ENCODE measurements at places on chromosomes 2 and 18.

DNA sequence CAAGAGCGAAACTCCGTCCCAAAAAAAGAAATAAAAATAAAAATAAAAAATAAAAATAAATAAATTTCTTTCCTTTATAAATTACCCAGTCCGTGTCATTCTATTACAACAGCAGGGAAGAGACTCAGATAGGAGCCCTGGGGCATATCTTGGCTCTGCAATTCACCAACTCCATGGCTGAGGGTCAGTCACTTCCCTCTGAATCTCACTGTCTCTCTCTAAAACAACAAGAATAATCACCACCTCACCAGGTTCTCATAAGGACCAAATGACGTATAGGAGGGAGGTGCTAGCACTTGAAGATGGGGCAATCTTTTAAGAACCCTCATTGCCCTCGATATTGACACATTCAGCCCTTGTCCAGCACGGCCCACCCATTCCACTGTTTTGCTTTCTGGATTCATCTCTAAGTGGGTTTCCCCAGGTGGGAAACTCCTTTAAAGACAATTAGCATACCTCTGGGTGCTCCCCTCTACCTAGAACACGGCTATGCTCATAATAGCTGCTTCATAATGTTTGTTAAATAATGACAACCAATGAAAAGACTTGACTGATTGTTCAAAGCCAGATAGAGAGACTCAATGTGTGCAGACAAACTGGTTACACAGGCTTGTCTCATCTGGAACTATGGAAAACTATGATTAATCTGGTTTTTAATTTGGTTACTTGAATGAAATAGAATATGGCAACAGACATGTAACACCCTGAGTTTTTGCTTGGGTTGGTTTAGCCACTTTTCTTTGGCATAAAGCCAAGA, 15.1 kb downstream of the MYCN start:
- DNase-seq, result no peak

- no peak for DNase-seq
Observed at GRCh38 chr18:6484659-6485058, 69.9 kb upstream of the L3MBTL4 start.

- DNase-seq, result no peak
Observed at GRCh38 chr2:181054843-181055242, 74.4 kb downstream of the UBE2E3 start.

- DNase-seq, result no peak
Observed at GRCh38 chr2:126315828-126316227, 340.1 kb upstream of the GYPC start.

- no peak for DNase-seq
Observed at GRCh38 chr2:114784890-114785583, 342.6 kb downstream of the DPP10 start.
